ENCODE measurements at places on chromosomes 3 and 15.
A peak's percentile ranks its signal among the peaks of the same experiment; 100 is the strongest.

DNA sequence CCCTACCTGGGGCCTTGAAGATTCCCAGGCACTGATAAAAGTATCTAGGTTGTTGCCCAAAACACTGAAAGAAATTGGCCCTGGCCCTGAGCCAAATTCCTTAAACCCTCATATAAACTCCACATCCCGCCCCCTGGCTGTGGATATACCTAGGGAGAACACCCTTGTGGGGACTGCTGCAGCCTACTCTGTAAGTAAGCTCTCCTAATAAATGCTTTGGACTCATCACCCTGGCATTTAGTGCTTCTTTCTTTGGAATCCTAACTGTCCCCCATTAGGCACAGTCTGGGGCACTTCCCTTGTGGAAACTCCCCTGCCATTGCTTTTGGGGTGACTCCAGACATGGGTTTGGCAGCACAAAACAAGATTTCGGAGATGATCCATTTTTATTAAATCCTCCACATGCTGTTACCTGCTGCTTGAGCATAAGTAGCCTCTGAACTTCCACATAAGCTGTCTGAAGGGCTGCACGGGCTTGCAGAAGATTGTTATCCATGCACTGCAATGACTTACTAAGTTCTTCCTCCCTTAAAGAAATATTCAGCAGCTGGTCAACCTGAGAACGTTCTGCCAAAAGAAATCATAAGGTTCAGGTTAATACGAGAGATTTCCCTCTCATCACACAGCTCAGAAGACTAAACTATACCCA is 46.4 kb downstream of the ZNF106 start:
- no peak for DNase-seq

- no peak for DNase-seq
These were observed 3.5 kb upstream of the VIPR1 start for GRCh38 chr3:42498791-42499477.

- no peak for DNase-seq
These were observed 339.1 kb downstream of the MECOM start for GRCh38 chr3:169324452-169324785.

GRCh38 chr15:79957741-79958140 is 13.3 kb downstream of the BCL2A1 start:
- no peak for DNase-seq

- no peak for DNase-seq
These were observed 1.0 kb upstream of the CCR5 start for GRCh38 chr3:46369675-46370132.

- no peak for DNase-seq
These were observed 24.4 kb downstream of the XXYLT1 start for GRCh38 chr3:195246581-195246995.

DNA sequence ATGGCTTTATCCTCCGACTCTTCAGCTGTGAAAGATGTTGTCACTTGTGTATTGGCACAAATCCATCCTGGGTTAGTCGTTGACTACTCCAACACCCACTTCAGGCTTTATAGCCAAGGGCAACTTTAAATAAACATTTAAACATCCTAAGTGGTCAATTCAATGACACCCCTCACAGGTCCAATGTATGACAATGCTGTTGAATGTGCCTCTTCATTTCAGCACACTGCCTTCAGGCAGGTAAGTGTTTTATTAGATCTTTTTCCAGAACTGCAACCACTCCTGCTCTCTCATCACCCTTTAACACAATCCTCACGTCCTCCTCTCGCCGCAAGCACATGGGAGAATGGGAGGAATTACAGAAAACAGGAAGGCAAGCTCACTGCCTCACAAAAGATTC is 30.3 kb downstream of the IL12A start:
- no peak for DNase-seq

GRCh38 chr3:46906471-46907058 is 29.0 kb downstream of the PTH1R start:
- no peak for DNase-seq

- DNase-seq, result no peak
These were observed 57.2 kb downstream of the SEC22A start for GRCh38 chr3:123258811-123259420.

DNA sequence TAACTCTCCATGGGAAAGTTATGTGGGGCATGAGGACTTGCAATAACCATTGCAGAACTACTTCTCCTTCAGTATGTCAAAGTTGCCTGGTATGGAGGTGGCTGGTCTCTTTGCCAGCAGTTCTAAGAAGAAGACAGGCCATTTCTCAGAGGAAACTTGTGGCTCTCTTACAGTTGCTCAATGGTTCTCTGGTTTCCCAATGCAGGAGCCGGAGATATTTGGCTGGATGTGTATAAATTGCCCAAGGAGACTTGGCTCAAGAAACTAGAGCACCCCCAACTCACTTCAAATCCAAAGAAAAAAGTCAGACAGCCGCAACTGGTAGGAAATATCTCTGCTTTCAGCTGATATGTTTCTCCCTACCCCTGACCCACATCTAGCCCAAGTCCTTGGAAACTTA is 24.2 kb downstream of the WDR93 start:
- no peak for DNase-seq

DNA sequence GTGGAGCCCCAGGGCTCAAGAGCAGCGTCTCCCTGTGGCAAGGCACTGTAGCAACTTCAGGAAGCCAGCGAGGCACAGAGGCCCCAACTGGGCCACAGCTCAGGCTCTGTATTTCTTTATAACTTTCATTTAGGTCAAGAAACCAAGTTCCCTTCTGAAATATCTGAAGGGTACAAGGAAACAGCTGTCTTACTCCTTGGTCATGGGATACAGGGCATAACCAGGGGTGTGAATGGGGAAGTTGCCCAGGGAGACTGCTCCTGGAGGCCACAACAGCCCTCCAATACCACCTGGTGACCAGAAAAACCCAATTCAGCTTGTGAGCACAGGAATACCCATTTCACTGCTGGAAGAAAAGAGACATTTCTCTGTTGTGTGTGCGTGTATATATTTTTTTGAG is 13.3 kb upstream of the SPTBN5 start:
- no peak for DNase-seq

DNA sequence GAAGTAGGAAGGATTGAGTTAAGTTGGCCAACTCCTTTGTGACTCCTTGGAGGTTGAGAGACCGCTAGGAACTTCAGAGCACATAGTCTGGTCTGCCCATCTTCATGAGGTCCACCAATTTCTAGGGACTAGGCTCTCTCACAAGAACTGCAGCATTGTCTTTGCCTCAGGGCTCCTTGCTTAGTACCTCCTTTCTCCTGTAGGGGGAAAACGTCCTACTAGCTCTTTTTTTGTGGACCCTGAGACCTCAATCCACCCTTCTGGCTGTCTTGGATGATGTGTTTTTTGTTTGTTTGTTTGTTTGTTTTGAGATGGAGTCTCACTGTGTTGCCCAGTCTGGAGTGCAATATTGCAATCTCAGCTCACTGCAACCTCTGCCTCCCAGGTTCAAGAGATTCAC is 21.6 kb downstream of the REC114 start:
- no peak for DNase-seq

DNA sequence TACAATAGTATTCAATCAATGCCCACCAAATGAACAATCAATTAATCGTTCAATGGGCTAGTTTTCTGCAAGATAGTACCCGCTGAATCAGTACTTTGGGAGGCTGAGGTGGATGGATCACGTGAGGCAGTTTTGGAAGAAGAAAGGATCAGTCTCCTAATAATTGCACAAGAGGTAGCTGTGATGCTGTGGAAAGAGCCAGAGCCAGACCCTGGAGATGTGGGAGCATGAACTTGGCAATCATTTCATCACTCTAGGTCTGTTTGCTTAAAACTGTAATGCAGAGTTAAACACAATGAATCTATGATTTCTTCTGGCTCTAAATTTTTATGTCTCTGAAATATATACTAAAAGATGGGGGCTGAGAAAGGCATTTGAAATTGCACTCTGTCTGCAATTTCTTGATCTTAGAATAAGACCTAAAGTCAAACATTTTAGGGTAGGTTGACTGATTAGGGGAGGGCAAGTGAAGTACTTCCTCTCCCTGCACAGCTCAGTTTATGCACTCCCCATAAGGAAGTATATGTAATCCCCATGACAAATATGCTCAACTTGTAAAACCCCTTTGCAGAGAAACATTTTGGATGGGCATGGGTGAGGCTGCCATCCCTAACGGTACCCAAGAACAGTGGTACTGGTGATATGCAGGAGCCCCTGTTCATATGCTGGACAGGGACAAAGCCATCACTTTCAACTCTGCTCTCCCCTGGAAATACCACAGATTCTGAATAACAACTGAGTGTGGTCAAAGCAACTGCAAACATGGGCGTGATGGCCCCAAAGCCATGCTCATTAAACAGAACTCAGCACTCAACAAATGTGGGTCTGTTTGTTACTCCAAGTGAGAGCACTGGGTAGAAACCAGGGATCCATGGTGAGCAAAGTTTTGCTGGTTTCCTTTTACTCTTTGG is 28.6 kb upstream of the SPATA12 start:
- DNase-seq, result no peak

DNA sequence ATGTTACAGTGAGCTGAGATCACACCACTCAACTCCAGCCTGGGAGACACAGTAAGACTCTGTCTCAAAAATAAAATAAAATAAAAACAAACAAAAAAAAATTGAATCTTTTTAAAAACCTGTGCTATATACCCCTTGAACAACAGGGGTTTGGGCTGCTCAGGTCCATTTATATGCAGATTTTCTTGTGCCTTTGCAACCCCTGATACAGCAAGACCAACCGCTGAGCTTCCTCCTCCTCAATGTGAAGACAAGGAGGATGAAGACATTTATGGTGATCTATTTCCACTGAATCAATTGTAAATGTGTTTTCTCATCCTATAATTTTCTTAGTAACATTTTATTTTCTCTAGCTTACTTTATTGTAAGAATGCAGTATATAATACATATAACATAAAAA is 831.0 kb upstream of the ARPP21 start:
- no peak for DNase-seq

DNA sequence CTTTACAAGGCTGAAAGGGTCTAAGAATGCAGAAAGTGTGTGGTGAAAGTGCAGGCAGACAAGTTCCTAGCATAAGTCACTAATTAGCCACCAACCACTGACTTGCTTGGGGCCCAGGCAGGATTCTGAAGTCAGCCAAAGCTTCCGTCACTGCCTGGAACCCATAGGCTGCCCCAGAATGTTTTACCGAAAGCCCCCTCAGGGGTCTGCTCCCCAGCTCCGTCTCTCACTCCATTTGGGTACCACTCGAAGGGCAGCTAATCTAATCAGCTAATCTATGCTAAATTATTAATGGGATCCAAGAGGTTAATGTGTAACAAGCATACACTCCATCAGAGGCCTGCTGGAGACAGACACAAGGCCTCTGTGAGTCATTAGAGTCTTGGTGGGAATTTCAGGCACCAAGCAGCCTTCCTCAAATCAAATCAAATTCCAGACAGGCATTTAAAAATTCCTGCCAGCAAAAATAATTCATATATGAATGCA is 13.2 kb downstream of the ADAMTS9 start:
- DNase-seq, result no peak

GRCh38 chr3:160393346-160394008 is 5.5 kb downstream of the IFT80 start:
- no peak for DNase-seq

GRCh38 chr15:45799508-45799907 is 164.7 kb downstream of the SQOR start:
- DNase-seq, result no peak

DNA sequence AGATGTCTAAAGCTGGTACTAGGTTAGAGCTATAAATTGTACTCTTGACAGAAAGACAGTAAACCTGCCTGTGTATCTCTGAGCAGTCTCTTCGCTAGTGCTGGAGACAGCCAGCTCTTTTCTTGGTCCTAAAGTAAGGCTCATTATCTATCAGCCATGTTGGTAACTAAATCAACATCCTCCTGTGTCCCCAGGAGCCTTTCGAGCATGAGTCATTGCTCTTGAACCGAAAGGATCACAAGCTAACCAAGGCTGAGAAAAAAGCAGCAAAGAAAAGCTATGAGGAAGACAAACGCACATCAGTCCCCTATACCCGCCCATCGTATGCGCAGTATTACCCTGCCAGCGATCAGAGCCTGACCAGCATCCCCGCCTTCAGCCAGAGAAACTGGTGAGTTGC is 25.0 kb upstream of the TEX264 start:
- no peak for DNase-seq

- no peak for DNase-seq
These were observed 322.3 kb upstream of the SUCLG2 start for GRCh38 chr3:67976663-67977062.

DNA sequence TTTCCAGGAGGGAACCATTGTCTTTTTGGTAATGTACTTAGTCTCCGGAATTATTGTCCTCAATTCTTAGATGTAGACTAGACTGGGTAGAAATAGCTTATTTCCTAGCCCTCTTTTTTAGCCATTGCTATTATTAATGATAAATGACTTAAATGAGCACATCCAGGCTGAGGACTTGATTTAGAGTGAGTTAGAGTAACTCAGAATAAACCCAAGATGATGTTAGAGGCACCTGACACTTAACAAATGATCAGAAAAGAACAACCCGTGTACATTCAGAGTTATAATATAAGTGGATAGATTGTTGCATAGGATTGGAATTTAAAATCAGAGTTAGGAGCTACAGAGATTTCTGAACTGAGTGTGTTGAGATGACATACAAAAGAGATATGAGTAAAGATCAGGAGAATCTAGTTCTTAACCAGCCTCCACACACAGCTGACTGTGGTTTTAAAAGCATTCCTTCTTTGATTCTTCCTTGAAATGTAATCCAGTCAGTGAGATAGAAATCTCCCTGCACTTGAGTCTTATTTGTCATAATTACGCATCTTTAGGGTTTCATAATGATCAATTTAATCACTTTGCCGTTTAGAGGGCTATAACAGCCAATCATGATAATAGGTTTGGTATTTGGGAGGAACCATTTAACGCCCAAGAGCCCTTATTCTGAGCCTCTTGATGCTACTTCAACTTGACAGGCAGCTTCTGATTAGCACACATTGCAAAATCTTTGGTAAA is 366.5 kb downstream of the GAP43 start:
- no peak for DNase-seq

GRCh38 chr3:36663666-36664291 is 100.6 kb downstream of the DCLK3 start:
- DNase-seq, result no peak

GRCh38 chr15:74832826-74833225 is 6.4 kb downstream of the CPLX3 start:
- no peak for DNase-seq

- no peak for DNase-seq
These were observed 111.2 kb downstream of the SLC9A9 start for GRCh38 chr3:143737065-143737464.

DNA sequence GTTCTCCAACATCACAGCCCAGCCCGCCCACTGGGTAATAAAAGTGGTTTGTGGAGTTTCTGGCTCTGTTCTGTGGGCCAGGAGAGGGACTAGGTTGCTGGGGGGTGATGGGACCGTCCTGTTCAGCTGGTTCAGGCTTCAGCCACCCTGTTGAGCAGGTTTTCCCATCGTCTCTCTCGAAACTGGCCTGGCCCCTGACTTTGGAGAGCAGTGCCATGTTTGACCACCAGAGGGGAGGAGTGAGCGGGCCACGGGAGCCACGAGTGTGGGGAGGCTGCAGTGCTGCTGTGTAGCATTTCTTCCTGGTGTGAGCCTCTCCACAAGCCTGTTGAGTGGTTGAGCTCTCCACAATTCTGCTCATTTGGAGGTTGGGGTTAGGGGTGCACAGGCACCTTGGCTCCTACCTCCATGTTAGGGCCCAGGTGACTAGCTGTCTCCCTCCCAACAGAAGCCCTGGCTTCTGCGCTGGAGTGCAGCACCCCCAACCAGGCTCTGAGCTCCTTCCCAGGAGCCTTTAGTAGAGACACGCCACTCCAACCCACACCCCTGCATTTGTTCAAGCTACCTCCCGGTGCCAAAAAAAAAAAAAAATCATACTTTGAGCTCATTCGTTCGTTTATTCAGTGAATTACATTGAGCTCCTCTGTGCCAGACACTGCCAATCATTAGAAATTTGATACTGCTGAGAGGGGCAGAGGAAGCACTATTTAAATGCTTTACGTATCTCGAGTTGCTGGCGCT is 13.9 kb downstream of the SPINT1 start:
- DNase-seq, result peak; percentile 74

GRCh38 chr3:20185331-20185678 is 701 bp downstream of the SGO1 start:
- no peak for DNase-seq
